Stimulated activated CD4-positive, alpha-beta T cell treated with anti-CD3 and anti-CD28 coated beads, Interleukin-4, amount 100 ng/mL, for 4 hours (primary cell): ENCODE measurements at places on chromosomes 12 and 14.

DNA sequence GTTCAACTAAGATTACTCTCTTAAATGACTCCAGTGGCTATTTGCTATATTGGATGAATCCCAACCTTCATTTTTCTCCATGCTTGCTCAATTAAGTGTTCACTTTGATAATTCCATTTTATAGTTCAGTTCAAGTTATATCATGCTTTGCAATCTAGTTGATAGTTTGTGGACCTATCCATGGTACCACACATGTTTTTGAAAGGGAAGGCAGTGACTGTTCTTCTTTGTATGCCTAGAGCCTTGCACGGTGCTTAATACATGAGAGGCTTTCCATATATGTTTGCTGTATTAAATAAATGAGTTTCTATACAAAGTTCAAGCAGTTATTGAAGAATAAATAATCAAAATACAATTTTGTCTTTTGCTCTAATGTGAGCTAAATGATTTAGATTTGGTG is 391.3 kb downstream of the NELL2 start:
- DNase-seq: no peak

DNA sequence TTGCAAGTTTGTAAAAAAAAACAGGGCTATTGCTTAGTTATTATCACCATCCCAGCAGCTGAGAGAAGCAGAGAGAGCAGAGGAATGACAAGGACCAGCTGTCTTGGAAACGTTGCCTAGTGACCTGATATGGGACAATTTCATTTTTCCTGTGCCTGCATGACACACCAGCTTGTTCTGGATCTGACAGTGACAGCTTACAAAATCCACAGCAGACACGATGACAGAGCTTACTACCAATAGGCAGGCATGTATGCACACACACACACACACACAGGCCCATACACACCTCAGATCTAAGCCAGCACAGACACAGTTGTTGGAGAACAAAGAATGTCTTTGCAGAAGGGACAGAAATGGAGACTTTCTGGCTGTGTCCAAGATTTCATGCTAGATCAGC is 25.4 kb downstream of the HSPB8 start:
- DNase-seq: no peak

GRCh38 chr12:77768558-77768957 is 62.1 kb upstream of the NAV3 start:
- no peak for DNase-seq

DNA sequence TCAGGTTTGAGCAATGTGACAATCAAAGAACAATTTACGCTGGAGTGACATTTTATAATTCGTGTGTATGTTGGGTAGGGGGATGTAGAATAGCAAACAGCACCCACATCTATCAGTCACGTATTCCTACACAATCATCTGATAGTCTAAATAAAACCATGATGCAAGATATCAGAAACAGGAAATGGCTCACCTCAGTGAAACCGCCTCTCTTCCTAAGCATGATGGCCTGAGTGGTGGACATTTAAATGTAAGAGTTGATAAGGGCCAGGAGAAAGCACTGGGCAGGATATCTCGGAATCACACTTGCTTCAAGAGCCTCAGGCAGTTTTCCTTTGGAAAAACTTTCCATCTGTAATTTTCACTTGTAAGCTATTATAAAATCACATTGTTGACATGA is 128.2 kb downstream of the GRIP1 start:
- no peak for DNase-seq

- no peak for DNase-seq
Measured at GRCh38 chr12:62995097-62995496, 60.1 kb upstream of the PPM1H start.

DNA sequence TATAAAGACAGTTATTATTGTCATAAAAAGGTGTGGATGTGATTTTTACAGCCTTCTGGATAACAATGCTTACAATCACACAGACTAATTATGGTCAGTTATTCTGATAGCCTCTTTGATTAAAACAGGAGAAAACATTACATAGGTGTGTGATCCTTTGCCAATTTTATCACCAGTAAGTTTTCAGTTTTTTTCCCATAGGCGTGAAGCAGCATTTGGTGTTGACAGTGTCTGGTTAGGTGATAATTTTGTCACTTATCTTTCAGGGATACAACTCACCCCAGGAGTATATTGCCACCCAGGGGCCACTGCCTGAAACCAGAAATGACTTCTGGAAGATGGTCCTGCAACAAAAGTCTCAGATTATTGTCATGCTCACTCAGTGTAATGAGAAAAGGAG is 208.8 kb downstream of the EPS8 start:
- no peak for DNase-seq

- DNase-seq: no peak
Measured at GRCh38 chr14:89025561-89026236, 201.2 kb downstream of the TTC8 start.

DNA sequence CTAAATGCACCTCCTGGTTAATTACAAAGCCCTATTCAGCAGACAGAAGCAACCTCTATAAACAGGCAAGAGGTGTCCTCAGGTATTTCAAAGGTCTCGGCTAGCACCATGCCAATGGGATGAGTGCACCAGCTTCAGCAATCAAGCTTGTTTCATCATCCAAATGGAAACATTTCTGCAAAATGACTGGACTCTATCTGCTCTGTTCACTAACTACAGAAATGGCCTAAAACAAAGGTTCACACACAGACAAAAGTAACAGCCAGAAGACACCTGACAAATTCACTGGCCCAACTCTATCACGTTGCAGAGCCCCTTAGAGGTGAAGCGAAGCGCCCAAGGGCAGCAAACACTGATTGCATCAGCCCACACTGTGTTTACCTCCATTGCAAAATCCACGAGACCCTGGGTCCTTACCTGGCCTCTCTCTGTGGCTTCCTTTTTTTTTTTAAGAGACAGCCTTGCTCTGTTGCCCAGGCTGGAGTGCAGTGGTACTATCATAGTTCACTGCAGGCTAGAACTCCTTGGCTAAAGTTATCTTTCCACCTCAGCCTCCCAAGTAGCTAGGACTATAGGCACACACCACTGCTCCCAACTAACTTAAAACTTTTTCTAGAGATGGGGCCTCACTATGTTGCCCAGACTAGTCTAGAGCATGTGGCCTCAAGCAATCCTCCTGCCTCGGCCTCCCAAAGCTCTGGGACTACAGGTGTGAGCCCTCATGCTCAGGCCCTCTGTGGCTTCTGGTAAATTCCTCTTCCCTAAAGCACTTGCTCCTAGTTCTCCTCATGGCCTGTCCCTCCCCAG is 8.5 kb upstream of the SYNE3 start:
- DNase-seq: no peak

DNA sequence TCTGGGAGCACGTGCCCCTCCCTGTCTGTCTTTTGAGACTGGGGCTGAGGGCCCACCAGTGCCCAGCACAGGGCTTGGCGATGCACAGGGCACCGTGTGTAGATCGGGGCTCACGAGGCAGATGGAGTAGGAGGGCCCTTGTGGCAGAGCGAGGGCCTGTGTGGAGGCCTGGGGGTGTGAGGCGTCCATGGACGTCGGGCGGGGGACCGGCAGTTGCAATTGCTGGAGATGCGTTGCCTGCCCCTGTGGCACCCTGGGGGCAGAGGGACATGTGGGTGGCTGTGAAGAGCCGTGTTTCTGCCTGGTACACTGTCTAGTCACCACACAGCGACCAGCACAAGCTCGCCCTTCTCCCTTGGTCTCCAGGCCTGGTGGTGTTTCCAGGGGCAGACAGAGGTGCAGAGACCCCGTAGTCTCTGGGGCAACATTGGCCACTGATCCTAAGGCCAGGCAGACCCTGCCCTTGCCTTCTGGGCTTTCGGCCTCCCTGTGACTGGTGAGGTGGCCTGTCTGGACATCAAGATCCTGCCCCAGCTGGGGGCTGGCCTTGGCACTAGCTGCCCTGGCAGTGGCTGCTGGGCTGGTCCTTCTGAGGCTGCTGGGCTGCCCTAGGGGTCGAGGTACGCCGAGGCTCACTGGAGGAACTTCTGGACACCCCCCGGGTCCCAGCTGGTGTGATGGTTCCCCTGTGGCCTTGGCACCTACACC is 14.5 kb downstream of the KIF26A start:
- no peak for DNase-seq

GRCh38 chr14:90632871-90633270 is 183.4 kb downstream of the TTC7B start:
- DNase-seq: no peak

DNA sequence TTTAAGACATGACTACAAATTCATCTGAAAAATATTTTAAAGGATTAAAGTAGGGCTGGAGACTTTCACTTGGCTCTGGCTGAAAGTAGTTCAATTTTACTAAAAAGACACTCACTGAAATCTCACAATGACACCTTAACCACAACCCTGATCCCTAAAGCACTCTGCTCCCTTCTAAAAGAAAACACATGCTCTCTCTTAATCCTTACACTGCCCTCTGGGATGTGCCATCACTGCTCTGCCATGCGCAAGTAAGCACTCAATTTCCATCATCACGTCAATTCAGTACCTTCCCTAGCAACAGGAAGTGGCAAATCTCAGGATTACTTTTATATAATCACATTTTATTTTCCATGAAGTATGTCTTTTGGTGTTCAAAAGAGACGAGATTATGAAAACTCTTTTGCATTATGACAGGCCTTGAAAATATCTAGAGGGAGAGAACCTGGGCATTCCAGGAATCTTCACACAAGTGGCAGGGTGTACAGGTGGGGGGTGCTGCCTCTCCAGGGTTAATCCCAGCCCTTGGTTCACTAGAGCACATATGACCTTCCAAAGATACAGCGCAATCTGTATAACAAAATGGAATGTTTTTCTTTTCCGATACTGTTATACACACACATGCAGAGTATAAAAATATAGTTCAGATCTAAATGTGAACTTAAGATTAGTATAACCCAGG is 7.3 kb downstream of the ATG14 start:
- DNase-seq: no peak
